ENCODE measurements at places on chromosomes 5 and 9.
A peak's percentile ranks its signal among the peaks of the same experiment; 100 is the strongest.

GRCh38 chr5:82522897-82523296, 244.7 kb upstream of the RPS23 start:
- no peak for DNase-seq

DNA sequence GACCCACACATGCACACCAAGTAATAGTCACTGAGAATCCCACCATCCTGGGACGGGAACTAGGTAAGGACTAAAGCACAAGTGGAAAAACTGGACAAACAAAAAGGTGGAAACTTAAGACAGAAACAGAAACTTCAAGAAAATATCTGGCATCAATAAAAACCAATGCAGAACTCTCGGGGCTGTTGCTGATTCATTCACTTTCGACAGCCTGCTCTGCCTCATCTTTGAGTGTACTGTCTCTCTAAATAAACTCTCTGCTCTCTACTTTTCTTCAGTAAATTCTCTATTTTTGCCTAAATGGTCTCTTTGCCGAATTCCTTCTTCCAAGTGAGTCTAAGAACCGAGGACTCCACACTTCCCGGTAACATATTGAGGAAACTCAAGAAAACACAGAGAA, 116.9 kb downstream of the CDH9 start:
- DNase-seq, result no peak

DNA sequence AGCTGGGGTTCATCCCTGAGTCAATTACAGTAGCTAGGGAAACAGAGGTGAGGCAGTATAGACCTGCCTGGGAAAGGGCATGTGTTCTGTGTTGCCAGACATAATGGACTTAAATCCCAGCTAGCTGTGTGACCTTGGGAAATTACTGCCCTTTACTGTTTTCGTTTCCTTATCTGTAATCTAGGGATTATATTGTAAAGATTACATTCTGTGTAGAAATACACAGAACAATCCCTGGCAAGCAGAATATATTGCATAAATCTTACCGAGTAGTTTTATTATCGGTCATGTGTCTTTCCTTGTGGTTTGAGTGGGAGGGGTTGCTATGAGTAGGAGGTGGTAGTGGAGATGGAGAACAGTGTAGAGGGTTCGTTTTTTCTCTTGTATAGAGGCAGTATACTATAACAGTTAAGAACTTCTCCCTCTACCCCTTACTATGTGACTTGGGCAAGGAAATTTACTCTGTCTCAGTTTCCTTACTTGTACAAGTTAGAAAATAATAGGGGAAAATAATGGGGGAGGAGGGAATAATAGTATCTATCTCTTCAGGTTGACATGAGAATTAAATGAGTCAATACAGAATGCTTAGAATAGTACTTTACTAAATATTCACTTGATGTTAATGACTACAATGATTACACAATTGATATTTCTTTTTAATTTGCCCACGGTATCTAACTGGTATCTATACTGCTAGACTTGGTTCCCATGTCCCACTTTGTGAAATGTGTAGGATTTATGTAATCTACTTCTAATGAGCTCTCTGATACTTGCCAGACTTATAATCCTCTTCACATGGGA, 7.1 kb upstream of the DMXL1 start:
- peak; percentile 8 for DNase-seq

GRCh38 chr9:134983506-134984371, 66.0 kb upstream of the FCN1 start:
- no peak for DNase-seq

GRCh38 chr5:119284031-119284430, 71.8 kb upstream of the TNFAIP8 start:
- DNase-seq, result no peak

GRCh38 chr5:119036101-119036762, 34.7 kb upstream of the DMXL1 start:
- DNase-seq, result peak; percentile 77

- no peak for DNase-seq
Measured at GRCh38 chr5:115968770-115969169, 6.5 kb downstream of the LVRN start.

- DNase-seq, result no peak
Measured at GRCh38 chr9:37503736-37504135, 18.0 kb downstream of the POLR1E start.

DNA sequence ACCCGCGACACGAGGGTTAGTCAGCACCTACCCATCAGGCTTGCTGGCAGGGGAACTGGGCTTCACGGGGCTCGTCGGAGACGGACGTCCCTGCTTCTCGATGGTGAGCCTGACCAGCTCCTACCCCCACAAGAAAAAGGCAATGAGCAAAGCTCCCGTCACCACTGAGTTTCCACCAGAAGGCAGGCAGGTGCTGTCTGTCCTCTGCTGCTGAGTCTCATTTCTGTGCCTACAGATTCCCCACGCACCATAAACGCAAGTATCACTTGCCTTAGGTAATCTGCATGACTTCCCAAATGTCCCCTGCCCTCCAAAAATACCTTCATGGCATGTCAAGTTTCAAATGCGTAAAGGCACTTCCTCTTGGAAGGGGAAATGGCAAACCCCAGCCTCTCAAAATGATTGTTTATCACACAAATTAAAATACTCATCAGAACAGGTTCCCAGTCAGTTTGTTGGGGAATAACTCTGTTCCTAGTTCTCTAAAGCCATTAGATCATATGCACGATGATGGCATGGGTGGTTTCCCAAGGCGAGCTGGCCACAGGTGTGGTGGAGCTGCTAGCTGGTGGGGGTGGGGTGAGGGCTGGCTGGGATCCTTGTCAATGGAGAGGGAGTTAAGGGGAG, 85.0 kb downstream of the PRRT1B start:
- DNase-seq, result no peak

DNA sequence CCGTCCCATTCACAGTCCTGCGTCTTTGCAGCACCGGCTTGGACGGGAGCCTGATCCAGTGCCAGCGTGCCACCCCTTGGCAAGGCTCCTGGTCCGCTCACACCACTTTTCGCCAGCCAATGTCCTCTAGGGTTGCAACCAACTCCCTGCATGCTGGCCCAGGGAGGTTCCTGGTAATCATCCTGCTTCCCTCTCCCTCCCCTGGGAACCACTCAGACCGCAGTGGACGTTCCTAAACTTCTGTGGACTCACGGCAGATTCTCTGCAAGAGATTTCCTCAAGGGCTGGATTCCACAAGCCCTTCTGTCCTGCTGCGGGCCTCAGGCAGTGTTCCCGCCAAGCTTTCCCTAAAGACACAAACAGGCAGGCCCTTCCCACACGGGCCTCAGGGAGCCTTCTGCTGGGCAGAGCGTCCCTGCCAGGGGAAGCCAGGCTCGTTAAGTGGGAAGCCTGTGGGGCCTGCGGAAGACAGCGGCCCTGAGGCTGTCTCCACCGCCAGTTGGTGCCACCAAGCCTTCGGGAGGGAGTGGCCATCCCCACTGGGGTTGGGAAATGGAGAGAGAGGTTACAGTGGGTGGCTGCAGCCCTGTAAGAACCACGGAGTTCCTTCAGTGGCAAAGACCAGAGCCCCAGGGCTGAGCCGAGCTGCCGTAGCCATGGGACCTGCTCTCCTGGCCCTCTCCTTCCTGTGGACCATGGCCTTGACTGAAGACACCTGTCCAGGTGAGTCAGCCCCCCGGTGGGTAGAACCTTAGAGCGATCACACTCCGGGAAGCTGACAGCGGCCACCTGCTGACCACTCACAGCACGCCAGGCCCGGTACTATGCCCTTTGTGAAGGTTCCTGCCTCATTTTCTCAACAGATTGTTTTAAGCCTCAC, 16.4 kb upstream of the FCN2 start:
- DNase-seq, result no peak

DNA sequence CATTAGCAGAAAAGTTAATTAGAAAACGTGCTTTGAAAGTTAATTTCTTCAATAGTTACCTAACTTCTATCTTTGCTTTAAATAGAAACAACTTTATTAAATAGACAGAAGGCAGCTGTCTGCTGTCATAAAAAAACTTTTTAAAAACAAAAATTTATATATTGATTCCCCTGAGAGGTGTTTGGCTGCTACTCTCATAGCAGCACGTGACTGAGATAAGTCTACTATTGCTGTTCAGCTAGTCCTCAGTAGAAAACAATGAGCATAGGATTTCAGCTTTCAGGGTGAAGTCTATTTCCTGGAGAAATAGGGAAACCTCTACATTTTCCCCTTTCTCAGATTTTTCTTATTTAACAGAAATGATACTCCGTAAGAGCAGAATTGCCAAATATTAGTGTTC, 135.0 kb upstream of the FBN2 start:
- DNase-seq, result no peak

DNA sequence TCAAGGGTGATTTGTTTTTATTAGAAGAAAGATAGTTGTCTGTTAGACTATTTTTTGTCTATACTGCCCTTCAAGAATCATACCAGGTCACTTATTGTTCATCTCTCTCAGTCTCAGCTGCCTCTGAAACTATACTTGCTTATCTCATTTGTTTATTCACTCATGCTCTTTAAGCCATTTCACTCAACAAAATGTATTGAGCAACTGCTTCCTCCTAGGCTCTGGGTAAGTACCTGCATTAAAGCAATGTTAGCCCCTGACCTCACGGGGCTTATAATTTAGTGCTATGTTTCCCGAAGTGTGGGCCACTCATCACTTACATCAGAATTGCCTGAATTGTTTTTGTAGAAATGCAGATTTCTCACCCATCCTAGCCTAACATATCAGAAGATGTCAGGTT, 100.9 kb downstream of the DPYSL3 start:
- no peak for DNase-seq

DNA sequence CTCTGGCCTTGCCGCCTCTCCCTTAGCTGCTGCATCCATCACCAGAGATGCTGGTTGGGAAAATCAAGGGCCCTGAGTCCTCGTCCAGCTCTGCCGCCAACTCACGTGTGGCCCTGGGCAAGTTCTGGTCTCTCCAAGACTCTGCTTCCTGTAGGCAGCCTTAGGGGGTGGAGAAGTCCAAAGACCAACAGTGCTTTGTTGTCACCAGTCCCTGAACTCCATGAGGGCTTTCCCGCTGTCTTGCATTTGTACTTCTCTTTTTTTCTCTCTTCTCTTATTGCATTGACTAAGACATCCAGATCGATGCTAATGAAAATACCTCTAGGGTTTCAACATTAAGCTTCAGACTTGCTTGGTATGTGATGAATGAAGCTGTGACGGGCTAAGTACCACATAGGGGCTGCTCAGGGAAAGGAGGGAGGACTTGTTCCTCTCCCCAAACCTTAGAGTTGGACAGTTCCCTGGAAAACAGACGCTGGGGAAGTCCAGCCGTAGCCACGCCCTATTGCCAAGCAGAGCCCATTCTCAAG, 63.7 kb upstream of the STXBP1 start:
- no peak for DNase-seq

- DNase-seq, result peak; percentile 38
Measured at GRCh38 chr5:68066277-68066955, 149.1 kb upstream of the PIK3R1 start.

DNA sequence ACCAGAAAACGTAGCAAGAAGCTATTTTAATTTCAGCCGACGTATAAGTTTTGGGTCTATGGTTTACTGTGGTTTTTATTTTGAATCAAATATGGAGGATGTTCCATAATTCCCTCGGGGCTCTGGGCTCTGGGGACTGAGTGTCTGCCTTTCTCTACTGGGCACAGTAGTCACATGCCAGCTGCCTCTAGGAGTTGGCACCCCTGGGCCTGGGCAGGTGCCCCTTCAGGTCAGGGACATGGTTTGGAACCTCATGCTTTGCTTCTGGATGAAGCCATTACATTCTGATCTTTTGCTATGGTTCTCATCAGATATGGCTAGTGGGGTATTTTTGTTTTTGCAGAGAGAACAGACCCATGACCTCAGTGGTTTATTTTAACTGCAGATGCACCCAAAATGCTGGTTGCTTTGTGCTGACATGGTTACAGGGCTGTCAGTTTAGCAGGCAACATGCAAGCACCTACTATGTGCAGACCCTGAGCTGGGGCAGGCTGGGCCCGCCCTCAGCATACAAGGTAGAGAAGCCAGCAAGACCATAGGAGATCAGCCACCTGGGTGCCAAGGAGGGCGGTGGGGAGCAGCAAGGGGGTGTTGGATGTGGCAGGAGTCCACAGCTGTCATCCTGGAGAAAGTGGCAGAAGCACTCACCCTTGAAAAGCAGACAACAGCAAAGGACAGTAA, 54.5 kb upstream of the PSD2 start:
- DNase-seq, result no peak

- no peak for DNase-seq
Measured at GRCh38 chr9:89375191-89375760, 57.0 kb downstream of the SECISBP2 start.

DNA sequence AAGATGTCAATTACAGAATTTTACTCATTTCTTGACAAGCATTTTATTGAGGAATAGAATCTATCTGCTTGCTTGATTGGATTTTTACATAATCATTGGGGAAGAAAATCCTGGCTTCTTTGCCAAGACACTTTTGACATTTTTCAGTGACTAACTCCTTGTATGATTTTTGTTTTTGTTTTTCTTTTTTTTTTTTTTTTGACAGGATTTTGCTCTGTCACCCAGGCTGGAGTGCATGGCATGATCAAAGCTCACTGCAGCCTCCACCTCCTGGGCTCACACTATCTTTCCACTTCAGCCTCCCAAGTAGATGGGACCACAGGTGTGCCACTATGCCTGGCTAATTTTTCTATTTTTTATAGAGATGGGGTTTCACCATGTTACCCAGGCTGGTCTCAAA, 672.3 kb upstream of the RGMB start:
- no peak for DNase-seq

DNA sequence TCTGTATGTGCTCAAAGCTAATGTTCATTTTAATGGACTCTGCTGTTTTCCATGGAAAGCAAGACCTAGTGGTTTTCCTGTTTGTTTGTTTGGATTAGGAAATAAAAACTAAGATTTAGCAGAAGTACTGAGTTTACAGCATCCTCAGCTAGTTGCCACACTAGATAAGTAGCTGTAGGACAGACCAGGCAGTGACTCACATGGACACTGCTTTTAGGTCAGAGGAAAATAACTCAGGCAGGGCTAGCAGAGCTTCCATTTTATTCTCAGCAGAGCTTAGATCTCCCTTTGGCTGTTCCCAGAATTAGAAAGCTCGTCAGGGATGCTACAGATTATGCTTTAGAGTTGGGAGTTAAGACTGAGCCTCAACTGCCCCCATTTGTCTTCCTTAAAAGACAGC, 204.4 kb downstream of the SH3GL2 start:
- no peak for DNase-seq

- DNase-seq, result peak; percentile 46
Measured at GRCh38 chr9:3775968-3776367, 250.2 kb upstream of the RFX3 start.

DNA sequence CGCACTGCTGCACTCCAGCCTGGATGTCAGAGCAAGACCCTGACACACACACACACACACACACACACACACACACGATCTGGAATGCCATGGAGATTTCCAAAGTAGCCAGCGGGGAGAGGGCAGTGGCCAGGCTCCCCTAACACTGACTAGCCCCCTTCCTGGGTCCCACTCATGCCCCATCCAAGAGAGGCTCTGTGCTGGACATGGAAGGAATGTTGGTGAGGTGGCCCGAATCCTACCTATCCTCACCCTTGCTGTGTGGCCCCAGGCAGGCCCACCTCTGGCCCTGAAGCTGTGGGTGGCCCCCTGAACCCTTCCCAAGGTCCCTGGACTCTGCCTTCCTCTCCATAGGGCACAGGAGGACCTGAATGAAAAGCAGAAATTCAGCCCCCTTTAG, 7.3 kb downstream of the BRD3 start:
- no peak for DNase-seq
